Stimulated activated CD8-positive, alpha-beta memory T cell treated with anti-CD3 and anti-CD28 coated beads, Interleukin-4, amount 100 ng/mL, for 1 hour (primary cell): ENCODE measurements at places on chromosomes 11 and 22.

GRCh38 chr11:120216426-120217102 is 5.7 kb downstream of the OAF start:
- no peak for DNase-seq

GRCh38 chr11:67303132-67303834 is at the start of gene SSH3:
SSH3 (plus strand) TSS chr11:67303530; CDS start chr11:67303626, 96 bp downstream.
- no peak for DNase-seq

GRCh38 chr11:27229511-27230191 is 133.4 kb downstream of the CCDC34 start:
- DNase-seq, result no peak

DNA sequence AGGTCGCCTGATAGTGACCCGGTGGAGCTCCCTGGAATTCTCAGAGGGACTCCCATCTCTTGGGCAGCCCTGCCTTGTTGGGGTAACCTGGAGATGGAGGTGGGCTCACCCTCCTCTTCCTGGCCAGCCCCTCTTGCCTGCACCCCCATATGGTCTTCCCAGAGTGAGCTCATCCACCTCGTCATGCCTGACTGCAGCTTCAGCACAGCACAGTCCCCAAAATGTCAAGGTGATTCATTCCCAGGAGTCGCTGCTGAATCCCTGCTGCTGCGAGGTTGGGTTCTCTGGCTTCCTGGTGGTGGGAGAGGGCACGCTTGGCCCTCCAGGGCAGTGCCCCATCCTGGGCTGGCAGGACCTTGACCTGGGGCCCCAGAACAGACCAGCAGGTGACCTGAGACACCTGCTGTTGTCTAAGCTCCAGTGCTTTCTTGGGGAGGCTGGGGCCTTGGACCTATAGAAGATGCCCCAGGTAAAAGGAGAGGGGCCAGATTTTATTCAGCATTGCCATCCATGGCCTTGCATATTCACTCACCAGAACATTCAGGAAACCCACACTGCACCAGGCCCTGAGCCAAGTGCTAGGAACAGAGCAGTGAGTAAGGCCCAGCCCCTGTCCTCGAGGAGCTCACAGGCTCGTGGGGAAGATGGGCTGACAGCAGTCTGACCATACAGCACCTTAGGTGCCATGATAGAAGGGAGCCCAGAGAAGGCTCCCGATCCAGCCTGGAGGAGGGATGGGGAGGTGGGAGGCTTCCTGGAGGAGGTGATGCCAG is 72.9 kb downstream of the CACNA1I start:
- DNase-seq, result no peak

GRCh38 chr11:1350086-1350725 is 39.5 kb upstream of the BRSK2 start:
- no peak for DNase-seq

DNA sequence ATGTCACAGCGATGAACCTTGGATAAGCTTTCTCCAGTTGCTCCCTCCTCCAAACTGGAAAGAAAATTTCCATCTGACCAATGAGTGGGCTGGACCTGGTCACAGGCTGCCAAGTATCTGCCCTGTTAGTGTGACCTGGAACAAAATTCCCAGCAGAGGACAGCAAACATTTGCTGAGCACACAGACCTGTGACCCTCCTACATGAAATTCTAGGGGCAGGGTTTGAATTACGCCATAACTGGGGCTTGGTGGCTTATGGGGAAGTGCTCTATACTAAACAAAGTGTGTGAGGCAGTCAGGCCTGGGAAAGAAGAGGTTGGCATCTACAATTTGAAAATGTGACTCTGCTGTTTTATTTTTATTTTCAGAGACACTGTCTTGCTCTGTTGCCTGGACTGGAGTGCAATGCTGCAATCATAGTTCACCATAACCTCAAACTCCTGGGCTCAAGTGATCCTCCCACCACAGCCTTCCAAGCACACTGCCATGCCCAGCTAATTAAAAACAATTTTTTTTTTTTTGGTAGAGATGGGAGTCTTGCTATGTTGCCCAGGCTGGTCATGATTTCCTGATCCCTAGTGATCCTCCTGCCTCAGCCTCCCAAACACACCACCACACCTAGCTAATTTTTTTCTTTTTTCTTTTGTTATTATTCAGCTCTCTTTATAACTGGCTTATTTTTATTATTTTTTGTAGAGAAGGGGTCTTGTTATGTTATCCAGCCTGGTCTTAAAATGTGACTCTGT is 13.6 kb upstream of the XBP1 start:
- DNase-seq, result no peak

- DNase-seq, result no peak
These were observed 6.1 kb downstream of the BRSK2 start for GRCh38 chr11:1395773-1396374.

DNA sequence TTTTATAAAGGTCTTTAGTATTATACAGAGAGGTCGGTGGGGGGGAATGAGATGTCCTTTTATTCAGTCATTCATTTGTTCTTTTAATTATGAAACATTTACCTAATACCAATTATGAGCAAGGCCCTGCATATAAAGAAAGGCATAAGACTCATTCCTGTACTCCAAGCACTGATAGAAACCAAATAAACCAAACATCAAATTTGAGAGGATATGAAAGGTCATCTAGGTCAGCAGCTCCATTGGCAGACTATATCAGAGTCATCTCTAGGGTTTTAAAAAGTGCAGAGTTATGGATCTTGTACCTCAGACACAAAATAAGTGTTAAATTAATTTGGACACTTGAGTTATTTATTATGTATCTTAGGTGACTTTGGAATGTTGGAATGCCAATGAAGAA is 71.5 kb downstream of the CASP12 start:
- DNase-seq, result no peak

DNA sequence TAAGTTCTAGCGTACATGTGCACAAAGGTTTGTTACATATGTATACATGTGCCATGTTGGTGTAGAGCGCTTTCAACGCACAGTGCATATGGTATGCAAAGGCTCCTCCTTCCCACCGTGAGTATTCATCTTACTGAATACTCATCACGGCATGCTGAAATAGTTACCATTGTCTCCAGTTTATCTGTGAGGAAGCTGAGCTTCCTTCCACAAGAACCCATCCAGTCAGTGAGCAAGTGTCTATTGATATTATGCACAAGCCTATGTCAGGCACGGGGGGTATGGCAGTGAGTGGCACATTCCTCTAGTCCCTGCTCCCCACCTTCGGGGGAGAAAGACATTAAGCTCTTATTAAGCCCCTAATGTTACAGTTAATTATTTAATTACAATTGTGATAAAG is 28.1 kb downstream of the INSC start:
- no peak for DNase-seq

- no peak for DNase-seq
These were observed 607 bp upstream of the ZNF70 start for GRCh38 chr22:23751441-23751996.

DNA sequence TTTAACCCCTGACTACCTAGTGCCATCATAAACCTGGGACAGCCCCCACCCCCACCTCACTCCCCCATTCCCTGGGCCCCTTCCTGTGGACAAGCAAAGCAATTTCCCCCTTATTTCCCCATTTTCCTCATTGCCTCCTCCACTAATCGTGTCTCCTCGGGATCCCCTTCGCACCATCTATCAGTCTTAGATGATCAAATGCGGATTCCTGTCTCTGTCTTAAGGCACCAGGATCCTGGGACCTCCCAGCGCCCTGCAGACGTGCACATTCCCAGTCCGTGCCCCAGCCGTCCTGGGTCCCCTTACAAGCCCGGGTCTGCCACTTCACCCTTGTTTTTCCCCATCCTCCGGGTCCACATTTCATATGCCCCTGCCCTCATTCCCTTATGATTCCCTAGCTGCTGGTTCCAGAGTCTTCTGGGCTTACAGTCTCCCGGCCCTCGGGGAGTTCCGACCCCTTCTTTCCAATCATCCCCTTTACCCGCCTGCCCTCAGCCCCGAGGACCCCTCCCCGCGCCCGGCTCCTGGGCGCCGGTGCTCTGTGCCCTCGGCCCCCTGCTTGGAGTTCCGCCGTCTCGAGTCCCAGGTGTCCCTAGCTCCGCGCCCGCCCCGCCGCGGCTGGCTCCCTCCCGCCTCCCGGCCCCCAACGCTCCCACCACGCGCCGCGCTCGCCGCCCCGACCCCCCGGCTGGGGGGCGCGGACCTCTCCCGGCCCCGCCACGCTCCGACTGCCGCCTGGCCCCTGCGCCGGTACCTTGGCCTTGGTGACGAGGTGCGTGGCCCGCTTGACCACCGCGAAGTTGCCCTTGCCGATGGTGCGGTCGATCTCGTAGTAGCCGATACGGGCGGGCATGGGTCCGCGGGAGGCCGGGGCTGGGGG is 599 bp downstream of the SIK3 start:
- no peak for DNase-seq

DNA sequence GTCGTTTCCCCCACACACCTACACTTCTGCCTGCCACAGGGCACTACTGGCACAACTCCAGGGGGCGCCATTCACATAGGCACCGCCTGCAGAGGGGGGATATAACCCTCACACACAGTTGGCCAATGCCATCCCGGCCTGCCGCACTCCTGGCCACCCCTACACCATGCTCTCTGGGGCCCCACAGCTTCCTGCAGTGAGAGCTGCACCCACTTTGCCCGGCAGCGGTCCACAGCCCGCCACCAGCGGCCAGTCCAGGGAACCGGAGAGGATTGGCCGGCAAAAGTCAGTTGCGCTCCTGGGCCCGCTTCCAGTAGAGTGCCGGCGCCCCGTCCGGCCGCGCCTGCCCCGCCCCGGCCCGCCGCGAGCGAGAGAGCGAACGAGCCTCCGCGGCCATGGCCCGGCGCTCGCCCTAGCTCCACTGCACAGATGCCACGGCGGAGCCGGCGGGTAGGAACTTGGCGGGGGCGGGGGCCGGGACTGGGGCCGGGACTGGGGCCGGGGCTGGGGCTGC is 25.6 kb upstream of the SUSD2 start:
- DNase-seq, result no peak

GRCh38 chr22:35269630-35270029 is 12.3 kb downstream of the HMGXB4 start:
- DNase-seq, result no peak

GRCh38 chr11:34238533-34238932 is 119.3 kb downstream of the ABTB2 start:
- no peak for DNase-seq

DNA sequence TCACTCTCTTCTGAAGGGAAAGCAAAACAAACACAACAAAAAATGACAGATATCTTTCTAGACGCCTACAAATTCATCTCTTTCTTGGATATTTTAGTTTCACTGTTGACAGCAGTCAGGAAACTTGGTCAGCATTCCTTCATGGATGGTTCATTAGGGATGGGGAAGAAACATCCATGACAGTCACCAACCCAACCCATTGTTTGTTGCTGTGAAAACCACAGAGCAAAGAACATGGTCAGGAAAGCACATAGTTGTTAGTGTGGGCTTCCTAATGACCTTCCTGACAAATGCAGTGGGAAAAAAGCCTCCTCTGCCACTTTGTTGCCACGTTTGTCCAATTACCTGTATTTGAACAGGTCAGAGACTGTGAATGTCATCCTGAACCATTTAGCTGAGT is 139.8 kb upstream of the SNX19 start:
- no peak for DNase-seq

DNA sequence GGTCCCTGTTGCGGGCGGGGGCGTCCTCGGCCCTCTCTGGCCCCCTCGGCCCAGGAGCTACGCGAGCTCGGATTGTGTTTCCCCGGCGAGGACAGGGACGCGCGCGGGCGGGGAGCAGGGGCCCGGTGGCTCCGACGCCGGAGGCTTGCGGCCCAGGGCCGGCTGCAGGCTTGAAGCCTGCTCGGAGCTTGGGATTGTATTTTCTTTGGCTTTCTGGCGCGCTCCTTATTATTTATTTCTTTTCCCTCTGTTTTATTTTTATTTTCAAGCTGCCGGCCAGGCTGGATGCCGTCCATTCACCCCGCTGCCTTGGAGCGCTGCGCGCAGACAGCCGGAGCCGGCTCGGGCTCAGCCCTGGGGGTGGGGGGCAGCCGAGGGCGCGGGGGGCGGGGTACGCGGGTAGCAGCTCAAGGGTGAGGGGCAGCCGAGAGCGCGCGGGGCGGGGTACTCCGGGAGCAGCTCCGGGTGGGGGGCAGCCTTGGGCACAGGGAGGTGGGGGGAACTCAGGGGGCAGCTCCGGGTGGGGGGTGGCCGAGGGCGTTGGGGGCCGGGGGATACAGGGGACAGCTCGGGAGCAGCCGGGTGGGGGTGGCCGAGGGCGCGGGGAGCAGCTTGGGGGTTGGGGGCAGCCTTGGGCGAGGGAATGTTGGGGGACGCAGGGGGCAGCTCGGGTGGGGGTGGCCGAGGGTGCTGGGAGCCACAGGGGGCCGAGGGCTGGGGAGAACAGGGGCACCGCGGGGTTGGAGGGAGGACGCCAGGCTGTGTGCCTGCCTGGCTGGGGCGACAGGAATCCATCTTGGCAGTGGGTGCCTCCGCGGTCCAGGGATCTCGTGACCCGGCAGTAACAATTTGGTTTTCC is 42.7 kb downstream of the KCNJ1 start:
- no peak for DNase-seq

DNA sequence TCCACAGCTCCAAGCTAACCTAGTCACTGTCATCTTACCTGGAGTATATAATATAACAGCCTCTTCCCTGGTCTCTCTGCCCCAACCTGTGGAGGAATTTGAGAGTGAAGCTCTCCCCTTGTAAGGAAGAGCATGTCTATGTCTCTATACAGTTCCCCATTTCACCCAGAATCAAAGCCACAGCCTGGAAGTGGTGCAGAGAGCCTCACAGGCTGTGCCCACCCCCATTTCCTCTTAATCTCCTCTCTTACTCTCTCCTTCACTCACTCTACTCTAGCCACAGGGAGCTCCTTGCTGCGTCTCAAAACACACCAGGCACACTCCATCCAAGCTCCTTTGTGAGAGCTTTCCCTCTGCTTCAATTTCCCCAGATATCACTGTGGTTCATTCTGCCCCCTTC is 302.5 kb upstream of the ISX start:
- DNase-seq, result no peak

- DNase-seq, result no peak
These were observed 66.9 kb downstream of the YAP1 start for GRCh38 chr11:102177126-102177525.

GRCh38 chr11:45922425-45923082 is at the start of gene LARGE2:
LARGE2 (plus strand) TSS chr11:45922656; CDS start chr11:45922883, 227 bp downstream.
- DNase-seq, result no peak

GRCh38 chr11:76185511-76185910 is 20.8 kb downstream of the WNT11 start:
- DNase-seq, result no peak

GRCh38 chr11:78379039-78379670 is 38.5 kb downstream of the GAB2 start:
- DNase-seq, result no peak

DNA sequence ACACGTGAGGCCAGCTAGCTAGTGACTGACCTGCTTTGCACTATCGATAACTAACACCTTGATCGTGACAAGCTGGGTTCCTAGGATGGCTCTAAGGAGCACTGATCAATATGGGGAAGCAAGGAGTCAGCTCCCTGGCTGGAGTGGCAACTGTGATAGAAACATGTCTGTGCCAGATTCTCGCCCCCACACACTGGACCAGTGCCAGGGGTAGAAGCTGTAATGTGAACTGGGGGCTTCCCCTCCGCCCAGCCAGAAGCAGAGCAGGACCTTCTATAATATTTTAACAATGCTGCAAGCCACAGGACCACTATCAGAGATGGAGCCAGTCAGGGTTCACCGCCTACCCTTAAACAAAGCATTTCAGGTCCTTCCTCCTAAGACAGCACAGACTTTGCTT is 96.5 kb downstream of the DSCAML1 start:
- DNase-seq, result no peak
